ENCODE measurements at places on chromosomes 11 and 22.

DNA sequence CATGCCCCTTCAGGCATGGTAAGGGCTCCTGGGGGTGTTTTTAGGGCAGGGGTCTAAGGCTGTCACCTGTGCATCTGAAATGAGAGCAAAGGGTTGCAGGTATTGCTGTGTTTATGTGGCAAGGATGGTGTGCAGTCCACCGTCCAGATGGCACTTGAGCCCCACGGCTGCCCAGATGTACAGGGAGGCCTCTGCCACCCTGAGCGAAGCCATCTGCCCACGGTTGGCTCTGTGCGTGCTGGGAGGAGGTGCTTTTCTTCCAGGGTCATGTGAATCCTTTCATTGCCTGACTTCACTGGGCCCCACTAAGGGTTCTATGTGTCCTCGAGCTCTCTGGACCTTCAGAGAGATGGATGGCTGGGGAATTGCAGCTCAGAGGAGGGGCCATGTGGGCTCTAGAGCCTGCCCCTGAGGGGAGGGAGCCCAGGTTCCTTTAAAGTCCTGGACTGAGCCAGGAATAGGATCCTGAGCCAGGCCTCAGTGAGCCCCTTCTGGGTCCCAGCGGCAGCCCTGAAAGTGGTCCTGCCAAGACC, 89.9 kb downstream of the CTTN start:
- DNase-seq = no peak

DNA sequence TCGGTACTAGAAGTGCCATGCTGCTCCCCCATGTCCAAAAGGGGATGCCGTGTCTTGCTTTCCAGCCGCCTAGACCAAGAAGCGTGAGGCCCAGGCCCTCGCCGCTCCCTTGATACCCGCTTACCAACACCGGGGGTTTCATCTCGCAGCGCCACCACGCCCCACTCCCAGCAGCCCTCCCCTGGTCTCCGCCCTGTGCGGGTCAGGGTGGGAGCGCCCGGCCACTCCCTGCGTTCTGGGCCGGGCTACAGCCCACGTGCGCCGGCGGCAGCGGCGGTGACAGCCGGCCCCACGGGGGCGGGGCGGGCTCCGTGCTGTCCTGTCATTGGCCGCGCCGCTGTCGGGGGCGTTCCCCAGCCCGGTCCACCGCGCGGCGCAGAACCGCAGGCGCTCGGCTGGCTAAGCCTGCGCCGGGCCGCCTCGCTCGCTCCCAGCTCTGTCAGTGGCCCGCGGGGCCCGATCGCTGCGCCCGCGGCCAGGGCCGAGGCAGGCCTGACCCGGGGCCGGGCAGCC, at the start of gene MICAL2:
Gene MICAL2 (plus strand): TSS at position 390 of the 513 bp plus-strand sequence. CDS start 51,566 bp downstream, outside the sequence.
- DNase-seq = peak; percentile 87

GRCh38 chr11:129018991-129019390, 76.3 kb upstream of the TP53AIP1 start:
- no peak for DNase-seq

DNA sequence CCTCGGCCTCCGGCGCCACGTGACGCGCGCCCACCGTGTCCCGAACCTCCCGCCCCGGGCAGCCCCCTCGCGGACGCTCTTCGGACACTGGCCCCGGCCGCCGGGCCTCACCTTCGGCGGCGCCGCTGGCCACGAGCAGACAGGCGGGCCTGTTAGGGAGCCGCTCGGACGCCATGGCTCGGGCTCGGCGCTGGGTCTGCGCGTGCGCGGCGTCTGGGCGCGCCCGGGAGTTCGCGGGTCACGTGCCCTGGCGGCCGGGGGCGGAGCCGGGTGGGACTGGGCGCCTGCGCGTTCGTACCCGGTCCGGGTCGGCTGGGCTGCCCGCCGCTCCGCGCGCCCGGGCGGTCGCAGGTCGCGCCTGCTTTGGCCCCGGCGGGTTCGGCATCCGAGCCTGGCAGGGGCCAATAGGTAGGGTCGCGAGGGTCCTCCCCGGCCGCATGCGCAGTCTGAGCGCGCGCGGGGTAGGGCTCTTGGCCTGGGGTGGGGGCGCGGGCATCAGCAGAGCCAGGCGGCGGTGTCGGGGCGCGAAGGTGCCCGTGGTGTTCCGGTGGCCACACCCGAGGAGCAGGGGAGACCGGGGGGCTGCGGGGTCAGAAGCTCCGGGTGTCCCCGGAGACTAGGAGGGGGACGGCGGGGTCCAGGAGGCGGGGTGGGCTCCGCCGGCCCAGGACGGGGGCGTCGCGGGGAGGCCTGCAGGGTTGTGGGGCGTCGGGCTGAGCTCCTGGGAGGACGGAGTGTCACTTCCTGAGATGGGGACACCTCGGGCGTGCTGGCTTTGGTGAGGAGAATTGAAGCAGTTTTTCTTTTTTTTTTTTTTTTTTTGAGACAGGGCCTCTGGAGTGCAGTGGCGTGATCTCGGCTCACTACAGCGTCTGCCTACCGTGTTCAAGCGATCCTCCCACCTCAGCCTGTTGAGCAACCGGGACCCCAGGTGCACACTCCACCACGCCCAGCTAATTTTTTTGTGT, at the start of gene GATD1:
Gene GATD1 (minus strand): TSS at position 200 of the 968 bp plus-strand sequence. CDS start 25 bp downstream, at position 175.
- DNase-seq = peak; percentile 98

GRCh38 chr11:8332196-8332595, 68.5 kb upstream of the LMO1 start:
- DNase-seq = no peak

DNA sequence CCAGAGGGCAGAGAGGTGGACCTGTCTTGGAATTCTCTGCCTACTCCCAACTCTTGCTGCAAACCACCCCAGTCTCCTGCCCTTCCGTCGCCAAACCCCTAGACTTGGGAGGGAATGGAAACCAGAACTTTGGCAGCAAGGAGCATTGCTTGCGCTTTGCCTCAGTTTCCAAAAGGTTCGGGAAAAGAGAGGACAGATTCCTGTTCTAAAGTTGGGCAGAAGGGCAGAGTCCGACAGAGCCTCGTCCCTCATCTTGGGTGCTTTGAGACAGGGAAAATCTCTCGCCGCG, 396 bp upstream of the ROBO3 start:
- no peak for DNase-seq
